Stimulated activated CD8-positive, alpha-beta memory T cell treated with anti-CD3 and anti-CD28 coated beads, Interleukin-15, amount 100 ng/mL, for 1 hour (primary cell): ENCODE measurements at places on chromosomes 12 and 14.

DNA sequence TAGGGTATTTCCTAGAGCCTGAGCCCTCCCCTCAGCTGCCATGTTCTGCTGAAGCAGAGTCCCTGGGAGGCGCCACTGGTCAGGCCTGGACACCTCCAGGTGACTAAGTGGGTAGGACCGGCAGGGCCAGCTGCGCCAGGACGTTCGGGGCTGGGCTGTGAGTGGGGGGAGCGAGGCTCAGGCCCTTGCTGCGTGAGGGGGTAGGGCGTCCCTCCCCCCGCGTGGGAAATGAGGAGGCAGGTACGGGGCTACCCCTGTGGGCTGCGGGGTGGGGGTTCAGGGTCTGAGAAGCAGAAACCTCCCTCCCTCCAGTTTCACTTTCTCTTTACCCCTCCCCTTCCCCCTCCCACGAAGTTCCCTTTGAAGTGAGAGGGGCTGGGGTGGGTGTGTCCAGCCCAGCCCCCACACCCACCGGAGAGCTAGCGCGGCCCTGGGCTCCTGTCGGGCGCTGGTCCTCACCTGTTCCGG, 22.1 kb upstream of the KIF26A start:
- DNase-seq: no peak

DNA sequence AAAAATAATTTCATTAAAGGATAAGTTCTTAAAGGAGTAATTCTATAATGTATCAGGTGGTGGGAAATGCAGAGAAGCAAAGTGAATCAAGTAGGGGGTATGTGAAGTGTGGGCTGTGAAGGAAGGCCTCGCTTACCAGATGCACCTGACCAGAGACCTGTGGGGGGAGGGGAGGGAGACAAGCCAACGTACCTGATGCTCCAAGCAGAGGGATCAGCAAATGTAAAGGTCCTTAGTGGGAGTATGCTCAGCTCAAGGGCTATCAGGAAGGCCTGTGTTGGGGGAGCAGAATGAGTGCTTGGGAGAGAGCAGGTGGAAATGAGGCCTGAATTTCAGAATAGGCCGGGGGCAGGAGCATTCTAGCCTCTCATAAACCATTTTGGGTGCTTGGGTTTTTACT, 57.1 kb downstream of the ANO4 start:
- no peak for DNase-seq

- no peak for DNase-seq
These were observed 6.4 kb downstream of the NFKBIA start for GRCh38 chr14:35398071-35398584.

- DNase-seq: no peak
These were observed 78.5 kb upstream of the FZD10 start for GRCh38 chr12:130083734-130084133.
